Activated CD8-positive, alpha-beta memory T cell treated with anti-CD3 and anti-CD28 coated beads, Interleukin-2, amount 50 U/mL, for 4 hours (primary cell): ENCODE measurements at places on chromosomes 4 and X.

DNA sequence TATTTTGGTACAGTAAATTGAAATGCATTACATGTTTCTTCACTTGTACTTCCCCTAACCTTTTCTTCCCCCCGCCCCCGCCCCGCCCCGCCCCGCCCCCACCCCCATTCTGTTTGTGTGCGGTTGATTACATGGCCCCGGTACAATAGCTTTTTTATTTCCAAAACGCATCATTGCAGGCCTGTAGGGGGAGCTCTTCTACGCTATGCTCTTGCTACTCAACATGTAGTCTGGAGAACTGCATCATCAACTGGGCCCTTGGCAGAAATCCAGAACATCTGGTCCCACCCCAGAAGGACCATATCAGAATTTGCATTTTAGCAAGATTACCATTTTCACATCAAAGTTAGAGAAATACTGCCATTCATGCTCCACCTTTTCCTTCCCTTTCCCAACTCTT, 333.3 kb upstream of the DDX53 start:
- no peak for DNase-seq

- no peak for DNase-seq
Observed at GRCh38 chrX:140949233-140949632, 53.2 kb upstream of the SPANXB1 start.

GRCh38 chr4:147991543-147992283, 259.8 kb downstream of the ARHGAP10 start:
- DNase-seq: no peak

DNA sequence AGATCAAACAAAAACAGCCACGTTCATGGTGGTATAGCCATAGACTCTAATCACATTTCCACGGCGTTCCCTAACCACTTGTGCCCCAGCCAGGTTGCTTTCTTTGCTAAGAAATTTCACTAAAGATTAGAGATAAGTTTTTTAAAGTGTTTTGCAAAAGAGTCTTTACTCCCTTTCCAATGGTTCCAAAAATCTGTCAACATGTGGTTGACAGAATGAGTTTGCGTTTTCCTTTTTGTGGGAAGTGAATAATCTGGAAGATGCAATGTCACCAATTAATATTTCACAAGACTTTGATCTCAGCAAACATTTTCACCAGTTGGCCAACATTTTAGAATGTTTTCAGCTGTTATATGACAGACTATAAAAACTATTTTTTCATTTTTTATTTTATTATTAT, 35.3 kb downstream of the CXCL1 start:
- no peak for DNase-seq

GRCh38 chr4:69881173-69881773, 21.3 kb upstream of the SULT1E1 start:
- no peak for DNase-seq

DNA sequence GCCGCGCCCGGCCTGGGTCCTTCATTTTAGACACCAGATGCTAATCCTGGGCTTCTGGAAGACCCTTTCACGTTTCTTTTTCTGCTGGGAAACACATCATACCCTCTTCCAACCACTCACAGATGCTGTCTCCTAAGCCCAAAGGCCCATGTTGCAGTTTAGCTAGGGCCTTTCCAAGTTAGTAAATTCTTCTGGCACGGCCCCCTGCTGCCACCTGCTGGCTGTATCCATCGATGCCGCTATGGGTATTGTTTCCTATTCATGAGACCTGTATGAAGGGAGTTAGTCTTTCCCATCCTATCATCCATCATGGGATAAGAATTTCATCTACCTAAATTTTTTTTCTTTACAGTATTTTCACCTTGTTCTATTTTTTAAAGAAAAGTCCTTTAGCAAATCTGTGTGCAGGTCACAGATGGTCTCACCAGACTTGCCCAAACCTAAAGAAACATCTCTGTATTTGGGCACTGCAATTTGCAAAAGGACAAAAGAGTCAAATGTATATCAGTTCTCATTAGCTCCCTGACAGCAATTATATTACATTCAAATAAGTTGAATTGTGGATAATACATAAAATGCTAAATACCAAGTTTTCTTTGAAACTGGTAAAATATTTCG, 37.8 kb upstream of the SLC9A7 start:
- peak; percentile 69 for DNase-seq
